ENCODE measurements at places on chromosomes 4 and X.

DNA sequence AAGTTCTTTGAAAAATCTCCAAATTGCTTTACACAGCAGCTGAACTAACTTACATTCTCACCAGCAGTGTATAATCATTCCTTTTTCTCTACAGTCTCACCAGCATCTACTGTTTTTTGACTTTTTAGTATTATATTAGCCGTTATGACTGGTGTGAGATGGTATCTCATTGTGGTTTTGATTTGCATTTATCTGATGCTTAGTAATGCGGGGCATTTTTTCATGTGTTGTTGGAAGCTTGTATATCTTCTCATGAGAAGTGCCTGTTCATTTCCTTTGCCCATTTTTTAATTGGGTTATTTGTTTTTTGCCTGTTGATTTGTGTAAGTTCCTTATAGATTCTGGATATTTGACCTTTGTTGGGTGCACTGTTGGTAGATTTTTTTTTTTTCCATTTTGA, 931.7 kb downstream of the CENPC start:
- DNase-seq = no peak

DNA sequence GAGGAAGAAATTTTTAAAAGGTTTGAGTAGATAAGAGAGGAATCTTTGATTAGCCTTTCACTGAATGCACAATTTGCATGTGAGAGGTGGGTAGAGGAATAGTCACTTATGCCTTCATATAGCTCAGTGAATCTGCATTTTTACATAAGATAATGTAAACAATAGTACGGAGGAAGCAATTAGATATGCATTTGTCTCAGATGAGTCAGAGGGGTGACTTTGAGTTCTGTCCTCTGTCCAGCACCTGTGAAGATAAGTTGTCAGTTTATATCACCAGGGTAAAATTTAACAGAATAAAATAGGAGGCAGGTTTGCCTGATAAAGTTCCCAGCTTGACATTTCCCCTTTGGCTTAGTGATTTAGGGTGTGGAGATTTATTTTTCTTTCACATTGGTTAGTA, 841.9 kb downstream of the PCDH18 start:
- DNase-seq = no peak

DNA sequence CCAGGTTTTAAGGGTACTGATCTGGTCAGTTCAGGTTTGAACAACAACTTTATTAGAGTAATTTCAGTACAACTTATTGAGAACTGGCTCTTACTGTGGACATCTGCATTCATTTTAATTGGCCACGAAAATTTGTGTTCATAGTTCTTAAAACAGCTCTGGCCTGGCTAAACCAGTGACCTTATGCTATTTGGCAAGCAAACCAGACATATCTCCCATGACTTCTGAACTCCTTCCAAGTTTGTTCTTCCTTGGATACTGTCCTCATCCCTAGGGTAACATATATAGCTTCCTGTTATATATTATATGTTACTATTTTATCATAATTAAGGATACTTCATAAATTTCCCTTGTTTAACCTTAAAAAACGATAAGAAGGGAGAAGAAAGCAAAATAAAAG, 841.9 kb downstream of the TRAM1L1 start:
- no peak for DNase-seq

GRCh38 chrX:11273544-11273943, 19.7 kb upstream of the AMELX start:
- DNase-seq = no peak

DNA sequence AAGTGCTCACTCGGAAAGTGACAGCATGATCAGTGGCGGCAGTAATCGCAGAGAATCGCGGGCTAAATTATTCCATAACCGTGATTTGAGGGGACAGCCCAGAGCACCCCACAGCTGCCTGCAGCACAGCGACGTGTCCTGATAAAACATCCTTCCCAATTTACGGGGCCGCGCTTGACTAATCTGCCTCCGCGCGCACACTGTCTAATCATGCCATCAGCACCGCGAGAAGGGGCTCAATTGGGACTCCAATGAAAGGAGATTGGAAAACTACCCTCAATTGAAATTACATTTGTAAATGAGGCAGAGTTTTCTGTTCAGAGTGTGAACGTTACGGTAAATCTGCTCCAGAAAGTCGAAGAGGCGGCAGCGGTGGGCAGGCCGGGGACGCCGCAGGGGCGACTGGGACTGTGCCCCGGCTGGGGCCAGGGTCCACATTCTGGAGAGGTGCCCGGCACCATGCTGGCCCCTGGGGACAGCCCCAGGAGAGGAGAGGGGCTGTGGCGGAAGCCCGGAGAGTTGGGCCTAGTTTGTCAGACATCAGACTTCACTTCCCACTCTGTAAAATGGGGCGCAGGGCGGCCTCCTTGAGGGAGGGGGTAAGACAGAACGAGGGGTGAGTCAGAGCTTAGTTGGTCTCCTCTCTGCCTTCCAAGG, 107.7 kb downstream of the FAM53A start:
- DNase-seq = no peak

DNA sequence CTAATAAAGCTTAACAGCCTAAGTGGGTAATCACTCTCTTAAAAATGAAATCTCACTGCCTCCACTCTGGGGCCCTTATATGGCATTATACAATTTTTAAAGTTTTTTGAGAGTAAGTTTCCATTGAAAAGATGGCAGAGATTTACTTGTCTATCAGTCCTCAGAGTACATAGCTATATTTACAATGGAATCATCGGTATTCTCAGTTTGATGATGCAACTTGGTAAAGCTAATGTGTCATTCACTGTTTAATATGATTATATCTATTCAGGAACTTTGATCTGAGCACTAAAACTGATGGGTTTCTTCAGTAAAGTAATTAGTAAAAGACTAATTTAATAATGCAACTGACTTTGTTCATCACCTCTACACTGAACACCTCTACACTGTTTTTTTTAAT, 51.6 kb downstream of the CT47B1 start:
- DNase-seq = no peak

DNA sequence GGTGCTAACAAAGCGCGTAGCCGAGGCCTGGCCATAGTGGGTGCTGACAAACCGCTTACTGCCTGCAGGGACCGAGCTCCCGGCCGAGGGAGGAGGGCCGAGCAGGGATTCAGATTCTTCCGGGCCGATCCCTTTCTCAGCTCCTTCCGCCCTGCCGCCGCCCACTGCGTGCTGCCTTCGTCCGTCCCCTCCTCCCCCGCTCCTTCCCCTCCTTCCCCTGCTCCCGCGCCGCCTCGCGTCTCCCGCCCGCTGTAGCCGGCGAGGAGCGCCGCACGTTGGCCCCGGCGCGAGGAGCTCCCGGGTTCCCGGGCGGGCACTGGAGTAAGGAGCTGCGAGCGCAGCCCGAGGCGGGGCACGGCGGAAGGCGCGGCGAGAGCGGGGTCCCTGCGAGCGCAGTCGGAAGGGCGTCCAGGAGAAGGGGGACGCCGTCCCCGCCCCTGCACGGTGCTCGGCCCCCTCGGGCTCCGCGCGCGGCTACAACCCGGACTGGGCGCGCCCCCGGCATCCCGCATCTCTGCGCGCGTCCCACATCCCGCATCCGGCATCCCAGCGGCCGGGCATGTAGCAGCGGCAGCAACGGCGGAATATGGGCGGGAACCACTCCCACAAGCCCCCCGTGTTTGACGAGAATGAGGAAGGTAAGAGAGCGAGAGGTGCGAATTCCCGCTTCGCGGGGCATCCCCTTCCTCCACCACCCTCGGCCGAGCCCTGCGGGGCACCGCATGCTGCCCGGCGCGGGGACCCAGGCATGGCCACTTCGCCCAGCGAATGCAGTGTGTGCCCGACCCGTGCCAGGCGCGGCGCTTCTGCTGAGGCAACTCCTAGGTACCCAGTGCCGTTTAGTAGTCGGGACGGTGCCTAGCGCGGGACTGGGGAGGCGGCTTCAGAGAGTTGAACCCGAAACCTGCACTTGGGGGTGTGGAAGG, at the start of gene STK32B:
Gene STK32B, plus strand, starts transcription at position 203 of the 926 bp plus-strand sequence.
- no peak for DNase-seq

GRCh38 chrX:133401536-133401935, 13.8 kb downstream of the GPC4 start:
- DNase-seq = no peak

DNA sequence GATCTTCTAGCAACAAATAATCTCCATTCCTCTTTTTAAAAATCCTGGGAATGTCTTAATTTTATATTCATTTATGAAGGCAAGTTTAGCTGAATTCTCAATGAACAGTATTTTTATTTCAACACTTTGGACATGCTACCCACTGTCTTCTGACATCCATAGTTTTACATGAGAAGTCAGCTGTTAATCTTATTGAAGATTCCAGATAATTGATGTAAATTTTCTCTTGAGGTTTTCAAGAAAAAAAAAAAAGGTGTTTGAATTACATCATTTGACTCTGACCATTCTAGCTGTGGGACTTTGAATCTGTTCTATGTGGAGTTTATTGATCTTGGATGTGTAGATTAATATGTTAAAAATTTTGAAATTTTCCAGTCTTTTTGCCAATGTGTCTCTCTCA, 28.0 kb downstream of the PDHA2 start:
- DNase-seq = no peak

GRCh38 chrX:16797841-16798240, 11.6 kb downstream of the TXLNG start:
- DNase-seq = no peak

- DNase-seq = no peak
Observed at GRCh38 chrX:119230850-119231249, 5.2 kb upstream of the PGRMC1 start.

DNA sequence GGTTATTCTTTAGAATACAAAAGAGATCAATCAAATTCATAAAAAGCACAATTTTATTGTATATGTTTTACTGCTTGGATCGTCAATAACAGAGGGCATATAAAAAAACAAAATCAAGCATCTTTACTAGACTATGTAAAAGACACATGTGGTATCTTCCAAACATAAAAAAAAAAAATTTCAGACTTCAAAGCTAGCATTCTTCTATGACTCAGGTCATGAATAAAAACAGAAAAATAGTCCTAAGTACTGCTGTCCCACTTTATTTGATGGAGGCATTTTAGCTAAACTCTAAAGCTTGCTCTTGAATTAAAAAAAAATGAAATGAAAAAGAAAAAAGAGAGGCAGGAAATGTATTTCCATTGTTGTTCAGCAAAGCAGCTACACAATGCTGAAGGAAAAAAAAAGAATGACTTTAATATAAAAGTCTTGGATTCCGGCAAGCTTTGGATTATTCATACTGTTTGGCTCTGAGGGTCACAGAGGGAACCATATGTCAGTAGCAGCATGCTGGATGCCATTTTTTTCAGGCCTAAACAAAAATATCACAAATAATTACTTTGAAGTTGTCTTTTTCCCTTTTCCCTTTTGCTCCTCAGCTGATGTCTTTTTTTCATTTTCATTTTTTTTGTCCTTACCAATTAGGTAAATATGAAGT, 249.1 kb upstream of the DIAPH2 start:
- DNase-seq = no peak

GRCh38 chr4:77007358-77008230, 58.0 kb downstream of the SEPTIN11 start:
- DNase-seq = peak; percentile 39

- DNase-seq = no peak
Observed at GRCh38 chr4:1866189-1866661, 5.0 kb upstream of the NSD2 start.

GRCh38 chr4:8378776-8379175, 61.7 kb downstream of the ACOX3 start:
- no peak for DNase-seq

DNA sequence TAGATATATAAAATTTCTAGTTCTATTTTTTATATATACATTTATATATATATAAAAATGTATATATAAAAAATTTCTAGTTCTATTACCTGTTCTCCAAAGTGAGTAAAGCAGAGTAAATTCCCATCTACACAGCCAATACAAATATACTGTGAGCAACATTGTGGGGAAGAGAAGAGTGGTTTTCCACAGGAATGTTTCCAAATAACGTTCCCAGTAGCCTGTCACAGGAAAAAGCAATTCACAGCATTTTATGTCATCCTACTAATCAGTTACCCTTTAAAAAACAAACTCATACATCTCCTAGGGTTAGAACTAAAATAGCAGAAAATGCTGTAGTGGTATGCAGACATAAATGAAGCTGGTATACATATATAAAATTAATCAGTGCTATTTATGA, 44.5 kb downstream of the AASDH start:
- DNase-seq = no peak

DNA sequence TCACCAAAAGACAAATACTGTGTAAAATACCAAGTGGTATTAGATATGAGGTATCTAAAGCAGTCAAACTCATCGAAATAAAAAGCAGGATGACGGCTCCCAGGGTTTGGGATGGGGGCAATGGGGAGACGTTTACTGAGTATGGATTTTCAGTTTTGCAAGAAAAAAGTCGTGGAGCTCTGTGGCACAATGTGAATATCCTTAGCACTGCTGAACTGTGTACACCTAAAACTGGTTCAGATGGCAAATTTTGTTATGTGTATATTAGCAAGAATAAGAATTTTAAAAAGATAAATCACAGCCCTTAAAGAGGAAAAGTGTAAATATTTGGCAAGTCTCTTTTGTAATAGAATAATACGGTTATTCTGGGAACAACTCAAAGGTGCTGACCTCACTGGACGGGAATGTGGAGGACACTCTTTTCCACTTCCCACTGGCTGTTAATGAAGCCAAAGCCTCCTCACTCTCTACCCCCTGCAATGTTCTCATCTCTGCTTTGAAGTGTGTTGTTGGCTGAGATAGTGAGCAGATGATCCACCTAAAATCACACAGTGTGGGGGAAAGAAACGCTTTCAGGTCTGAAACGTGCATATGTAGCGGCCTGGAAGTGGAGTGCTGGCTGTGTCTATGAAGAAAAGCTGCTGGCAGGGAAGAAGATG, 49.2 kb downstream of the SEL1L3 start:
- DNase-seq = no peak

GRCh38 chr4:48108309-48109073, 25.6 kb downstream of the TXK start:
- DNase-seq = no peak

DNA sequence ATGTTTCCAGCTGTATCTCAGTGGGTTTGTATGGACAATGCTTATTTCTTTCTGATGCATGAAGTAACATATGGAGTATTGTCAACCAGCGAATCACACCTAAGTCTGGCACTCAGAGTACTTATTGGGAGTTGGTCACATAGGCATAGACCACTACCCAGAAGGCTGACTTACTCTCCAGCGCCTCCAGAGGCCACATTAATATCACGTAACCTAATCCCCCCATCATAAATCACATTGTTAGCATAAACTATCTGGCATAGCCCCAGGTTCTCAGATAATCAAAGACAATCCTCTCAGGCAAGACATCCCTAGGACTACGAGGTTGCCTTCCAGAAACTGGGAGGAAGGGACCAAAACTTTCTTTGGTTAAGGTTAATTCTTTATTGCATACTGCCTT, 560.5 kb upstream of the PABPC4L start:
- DNase-seq = no peak

- no peak for DNase-seq
Observed at GRCh38 chr4:113117358-113117702, 67.9 kb downstream of the ANK2 start.

- DNase-seq = no peak
Observed at GRCh38 chr4:5019274-5019673, at the start of gene CYTL1. TSS of gene CYTL1 (minus strand) at chr4:5019458. CDS start at chr4:5019445, 13 bp downstream.

- DNase-seq = no peak
Observed at GRCh38 chr4:99394896-99395295, 40.2 kb downstream of the ADH7 start.

- peak; percentile 24 for DNase-seq
Observed at GRCh38 chrX:45803383-45803921, 602.8 kb upstream of the DIPK2B start.

GRCh38 chr4:128855621-128856020, 46.1 kb downstream of the JADE1 start:
- no peak for DNase-seq

All from activated CD8-positive, alpha-beta memory T cell treated with anti-CD3 and anti-CD28 coated beads, Interleukin-2, amount 50 U/mL, for 4 hours (primary cell).